ENCODE measurements at places on chromosomes 2 and 18.
A peak's percentile ranks its signal among the peaks of the same experiment; 100 is the strongest.

GRCh38 chr2:8485736-8486135 lies 196.1 kb upstream of the ID2 start:
- no peak for DNase-seq

GRCh38 chr2:42044939-42045338 lies 2.9 kb upstream of the PKDCC start:
- no peak for DNase-seq

DNA sequence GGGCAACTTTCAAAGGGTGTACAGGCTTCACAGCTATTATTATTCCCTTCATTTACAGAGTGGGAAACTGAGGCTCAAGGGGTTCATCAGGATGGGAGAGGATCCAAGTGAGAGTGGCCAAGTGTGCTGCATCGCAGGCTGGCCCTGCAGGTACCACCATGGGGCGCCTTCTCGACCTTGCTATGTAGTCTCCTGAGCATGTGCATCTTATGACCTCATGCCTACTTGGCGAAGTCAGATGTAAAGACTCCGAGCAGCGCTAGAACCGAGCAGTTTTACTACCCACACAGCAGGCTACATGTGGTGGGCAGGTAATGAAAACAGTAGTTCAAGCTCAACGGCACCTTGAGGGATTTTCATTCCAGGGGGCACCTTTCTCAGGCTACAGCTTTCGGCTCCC lies 42.0 kb downstream of the TFCP2L1 start:
- DNase-seq, result no peak

DNA sequence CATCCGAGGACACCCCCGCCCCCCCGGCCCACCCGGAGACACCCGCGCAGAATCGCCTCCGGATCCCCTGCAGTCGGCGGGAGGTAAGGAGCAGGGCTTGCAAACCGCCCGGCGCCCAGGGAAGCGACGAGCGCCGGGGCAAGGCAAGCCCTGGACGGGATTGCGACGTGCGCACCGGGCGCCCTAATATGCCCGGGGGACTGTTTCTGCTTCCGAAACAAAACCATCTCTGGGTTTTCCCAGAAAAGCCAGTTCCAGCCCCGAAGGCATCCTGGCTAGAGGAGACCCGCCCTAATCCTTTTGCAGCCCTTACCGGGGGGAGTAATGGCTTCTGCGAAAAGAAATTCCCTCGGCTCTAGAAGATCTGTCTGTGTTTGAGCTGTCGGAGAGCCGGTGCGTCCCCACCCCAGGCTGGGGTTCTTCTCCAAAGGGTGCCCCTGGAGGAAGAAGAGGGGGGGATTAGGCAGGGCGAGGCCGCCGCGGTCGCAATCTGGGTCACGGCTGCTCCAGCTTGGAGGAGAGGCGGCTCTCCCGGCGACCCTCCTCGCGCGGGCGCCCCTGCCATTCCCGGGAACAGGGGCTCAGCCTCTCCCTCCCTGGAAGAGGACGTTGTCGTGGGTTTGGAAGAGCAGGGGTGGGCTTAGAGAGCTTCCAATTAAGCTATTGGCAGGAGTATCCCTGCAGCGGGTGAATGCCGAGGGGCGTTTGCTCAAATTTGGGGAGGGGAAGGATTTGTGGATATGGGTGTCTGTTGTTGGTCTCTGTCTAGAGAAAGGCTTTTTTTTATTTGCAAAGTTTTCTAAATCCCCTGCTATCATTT lies 521 bp downstream of the MYCN start:
- DNase-seq, result no peak

GRCh38 chr2:180655842-180656454 lies 324.5 kb upstream of the UBE2E3 start:
- DNase-seq, result no peak

- no peak for DNase-seq
Observed at GRCh38 chr2:144402251-144402650, 117.7 kb downstream of the ZEB2 start.

DNA sequence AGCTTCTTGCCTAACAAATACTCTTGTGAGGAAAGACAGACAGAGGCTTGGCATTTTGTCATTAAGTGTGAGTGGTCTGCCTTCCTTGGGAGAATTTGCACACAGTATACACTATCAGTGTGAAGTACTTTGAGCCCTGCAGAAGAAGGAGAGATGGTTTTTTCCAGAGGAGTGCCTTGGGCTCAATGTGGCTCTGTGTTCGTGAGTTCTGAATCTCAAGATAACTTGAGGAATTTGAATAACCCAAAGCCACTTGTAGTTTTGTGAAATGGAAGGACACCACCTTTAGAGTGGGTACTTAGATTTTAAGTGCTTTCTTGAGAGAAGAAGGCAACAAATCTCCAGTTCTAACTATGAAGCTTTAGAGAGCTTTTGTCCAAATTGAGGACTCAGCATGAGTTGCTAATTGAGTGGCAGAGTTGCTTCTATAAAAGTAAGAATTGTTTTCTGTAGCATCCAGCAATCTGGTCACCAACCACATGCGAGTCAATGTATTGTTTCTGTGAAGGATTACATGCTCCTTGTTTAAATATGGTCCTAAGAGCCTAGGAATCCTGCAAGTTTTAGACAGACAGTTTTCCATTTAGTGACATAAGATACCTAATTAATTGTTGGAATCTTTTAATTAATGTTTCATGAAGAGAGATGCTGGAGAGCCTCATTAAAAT lies 68.3 kb downstream of the BABAM2 start:
- DNase-seq, result no peak

GRCh38 chr18:470661-471501 lies 29.6 kb downstream of the COLEC12 start:
- DNase-seq, result peak; percentile 71

DNA sequence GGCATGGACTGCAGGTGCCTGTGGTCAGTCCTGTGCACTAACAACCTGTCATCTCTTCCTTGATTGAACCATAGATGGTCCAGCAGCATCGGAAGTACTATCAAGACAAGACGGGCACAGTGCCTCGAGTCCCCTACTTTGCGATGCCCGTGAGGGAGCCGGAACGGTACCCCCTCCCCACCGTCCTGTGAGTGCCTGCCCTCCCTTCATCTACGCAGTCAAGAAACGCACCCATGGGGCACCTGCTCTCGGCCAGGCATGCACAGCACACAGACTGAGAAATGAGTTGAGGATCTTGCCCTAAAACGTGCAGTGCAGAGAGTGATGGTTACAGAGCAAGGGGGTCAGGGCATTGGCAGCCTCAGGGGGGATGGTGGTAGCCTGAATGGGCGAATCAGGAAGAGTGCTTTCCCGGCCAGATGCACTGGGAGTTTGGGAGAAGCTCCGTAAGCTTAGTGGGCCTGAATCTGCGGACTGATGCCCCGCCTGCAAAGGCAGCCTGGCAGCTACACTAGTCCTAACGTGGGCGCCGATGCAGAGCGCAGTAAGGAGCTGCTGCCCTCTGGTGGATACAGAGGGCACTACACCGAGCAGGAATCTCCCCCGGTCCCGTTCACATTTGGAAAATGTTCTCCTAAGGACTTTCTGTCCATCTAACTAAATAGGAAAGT lies 63.6 kb downstream of the CIB4 start:
- DNase-seq, result peak; percentile 22

DNA sequence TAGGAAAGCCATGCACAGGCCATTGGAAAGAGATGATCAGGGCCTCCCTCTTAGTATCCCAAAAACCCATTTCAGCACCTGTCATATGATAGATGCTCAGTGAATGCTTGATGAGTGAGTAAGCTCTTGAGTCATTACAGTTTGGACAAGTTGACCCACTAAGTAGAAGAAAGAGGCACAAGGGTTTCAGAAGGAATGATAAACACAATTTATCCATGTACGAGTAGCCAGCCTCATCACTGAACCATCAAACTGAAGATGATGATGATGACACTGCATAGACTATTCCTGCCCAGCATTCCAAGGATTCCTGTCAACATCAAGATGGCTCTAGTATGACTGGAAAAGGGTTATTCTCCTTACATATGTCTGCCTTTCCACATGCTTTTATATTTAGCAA lies 596.0 kb downstream of the BCL11A start:
- no peak for DNase-seq

GRCh38 chr2:15782769-15783294 lies 157.5 kb upstream of the MYCN start:
- DNase-seq, result no peak

GRCh38 chr2:73295751-73296400 lies 2.5 kb upstream of the EGR4 start:
- peak; percentile 28 for DNase-seq

GRCh38 chr2:63862806-63863205 lies 21.1 kb downstream of the UGP2 start:
- DNase-seq, result peak; percentile 48

DNA sequence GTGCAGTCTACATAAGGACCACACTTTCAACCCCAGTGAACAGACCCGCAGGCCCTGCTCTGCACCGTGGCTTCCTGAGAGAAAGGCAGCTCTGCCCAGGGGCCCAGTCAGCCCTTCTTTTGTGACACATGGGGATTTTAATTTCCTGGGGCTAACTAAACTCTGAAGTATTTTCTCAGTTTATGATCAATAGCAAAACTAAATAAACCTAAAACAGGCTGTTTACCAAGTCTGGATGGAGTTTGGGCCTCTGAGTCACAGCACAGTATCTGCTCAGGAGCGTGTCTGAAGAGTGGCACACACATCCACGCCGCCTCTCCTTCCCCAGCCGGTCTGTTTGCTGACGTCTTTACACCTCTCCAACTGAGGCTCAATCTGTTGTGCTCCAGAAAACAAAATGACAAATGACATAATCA lies 72.3 kb downstream of the LDLRAD4 start:
- no peak for DNase-seq

- no peak for DNase-seq
Observed at GRCh38 chr2:8392098-8392866, 289.6 kb upstream of the ID2 start.

DNA sequence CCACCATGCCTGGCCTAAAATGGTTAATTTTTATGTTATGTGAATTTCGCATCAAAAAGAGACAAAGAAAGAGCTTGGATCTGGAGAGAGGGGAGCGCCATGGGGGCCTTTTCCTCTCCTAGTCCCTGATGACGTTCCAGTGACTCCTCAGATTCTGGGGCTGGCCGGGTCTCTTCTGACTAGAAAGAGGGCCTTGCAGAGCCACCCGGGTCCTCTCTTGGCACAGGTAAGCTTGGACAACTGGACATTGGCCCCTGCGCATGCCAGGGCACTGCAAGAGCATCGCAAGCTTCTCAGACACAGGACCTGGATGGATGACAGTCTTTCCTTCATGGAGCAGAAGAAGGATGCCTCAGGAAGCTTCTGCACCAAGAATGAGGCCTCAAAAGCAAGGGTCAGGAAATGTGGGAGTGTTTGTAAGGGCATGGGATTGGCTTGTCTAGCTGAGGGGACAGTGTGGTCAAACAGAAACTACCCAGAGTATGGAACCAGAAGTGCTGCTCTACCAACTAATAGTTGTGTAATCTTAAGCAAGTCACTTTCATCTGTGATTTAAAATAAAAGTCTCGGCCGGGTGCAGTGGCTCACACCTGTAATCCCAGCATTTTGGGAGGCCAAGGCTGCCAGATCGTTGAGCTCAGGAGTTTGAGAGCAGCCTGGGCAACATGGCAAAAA lies 35.2 kb downstream of the FOSL2 start:
- no peak for DNase-seq

DNA sequence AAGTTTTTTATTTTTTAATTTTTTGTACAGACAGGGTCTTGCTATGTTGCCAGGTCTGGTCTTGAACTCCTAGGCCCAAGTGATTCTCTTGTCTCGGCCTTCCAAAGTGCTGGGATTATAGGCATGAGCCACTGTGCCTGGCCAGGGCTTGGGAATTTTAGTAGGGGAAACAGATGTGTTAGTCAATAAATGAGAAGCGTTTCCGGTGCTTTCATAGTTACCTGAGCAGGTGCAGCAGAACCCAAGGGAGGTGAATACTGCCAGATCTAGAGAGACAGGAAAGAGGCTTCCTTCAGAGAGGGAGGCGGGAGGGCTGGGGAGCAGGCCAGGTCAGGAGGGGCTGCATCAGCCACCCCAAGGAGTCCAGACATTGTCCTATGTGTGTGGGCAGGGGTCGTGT lies 30.5 kb upstream of the IMPA2 start:
- no peak for DNase-seq

DNA sequence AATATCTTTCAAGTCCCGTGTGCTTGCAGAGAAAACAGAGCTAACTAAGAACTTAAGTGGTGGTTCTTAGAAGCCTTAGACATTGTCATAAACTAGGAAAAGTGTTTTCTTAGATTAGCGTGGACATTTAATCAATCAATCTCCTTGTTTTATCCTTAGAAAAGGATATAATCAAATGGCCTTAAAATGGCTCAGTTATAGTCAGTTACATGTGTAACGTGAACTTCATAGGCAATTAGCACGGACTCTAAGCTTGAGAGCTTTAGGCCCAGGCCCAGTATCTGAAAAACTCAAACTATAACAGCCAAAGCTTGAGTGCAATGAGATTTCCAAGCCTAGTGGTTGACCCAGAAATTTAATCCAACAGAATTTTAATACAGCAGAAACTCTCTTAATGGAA lies 43.5 kb upstream of the SP3 start:
- DNase-seq, result no peak

- no peak for DNase-seq
Observed at GRCh38 chr2:190856985-190857384, 23.6 kb upstream of the GLS start.

DNA sequence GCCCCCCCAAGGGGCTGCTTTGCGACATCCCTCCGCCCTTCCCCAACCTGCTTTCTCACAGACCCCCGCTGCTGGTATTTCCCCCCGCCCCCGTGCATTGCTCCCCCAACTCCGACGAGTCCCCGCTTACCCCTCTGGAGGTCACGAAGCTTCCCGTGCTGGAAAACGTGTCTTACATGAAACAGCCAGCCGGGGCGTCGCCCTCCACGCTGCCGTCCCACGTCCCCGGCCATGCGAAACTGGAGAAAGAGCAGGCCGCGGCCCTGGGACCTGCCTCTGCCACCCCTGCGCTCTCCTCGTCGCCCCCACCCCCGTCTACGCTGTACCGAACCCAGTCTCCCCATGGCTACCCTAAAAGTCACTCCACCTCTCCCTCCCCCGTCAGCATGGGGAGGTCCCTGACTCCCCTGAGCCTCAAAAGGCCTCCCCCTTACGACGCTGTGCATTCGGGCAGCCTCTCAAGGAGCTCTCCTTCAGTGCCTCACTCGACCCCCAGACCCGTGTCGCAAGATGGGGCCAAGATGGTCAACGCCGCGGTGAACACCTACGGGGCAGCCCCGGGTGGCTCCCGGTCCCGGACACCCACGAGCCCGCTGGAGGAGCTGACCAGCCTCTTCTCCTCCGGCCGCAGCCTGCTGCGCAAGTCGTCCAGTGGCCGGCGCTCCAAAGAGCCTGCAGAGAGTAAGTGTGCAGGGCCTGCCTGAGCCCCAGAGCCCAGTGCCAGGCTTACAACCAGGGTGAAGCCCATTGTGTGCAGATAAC lies 183.0 kb downstream of the NYAP2 start:
- no peak for DNase-seq

- no peak for DNase-seq
Observed at GRCh38 chr2:176115883-176116813, at the start of gene HOXD10. TSS of gene HOXD10 (plus strand) at chr2:176116778. CDS start at chr2:176116834, 56 bp downstream.
